Renal pelvis (tissue), 12 donors: ENCODE measurements at places on chromosomes 6 and 20.
A peak's percentile ranks its signal among the peaks of the same experiment; 100 is the strongest.

- peak; percentile 98 for DNase-seq
Observed at GRCh38 chr6:26157251-26158075, 70.2 kb downstream of the HFE start.

GRCh38 chr20:60993433-60994044 lies 258.5 kb upstream of the CDH4 start:
- DNase-seq: peak; percentile 1

DNA sequence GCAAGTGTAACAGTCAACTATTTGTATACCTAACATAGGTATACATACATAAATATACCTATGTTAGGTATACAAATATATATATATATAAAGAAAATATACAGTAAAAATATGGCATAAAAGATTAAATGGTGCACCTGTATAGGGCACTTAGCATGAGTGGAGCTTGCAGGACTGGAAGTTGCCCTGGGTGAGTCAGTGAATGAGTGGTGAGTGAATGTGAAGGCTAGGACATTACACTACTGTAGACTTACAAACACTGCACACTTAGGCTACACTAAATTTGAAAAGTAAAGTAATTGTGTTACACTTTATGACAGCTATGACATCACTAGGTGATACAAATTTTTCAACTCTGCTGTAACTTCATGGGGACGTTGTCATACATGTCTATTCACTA lies 65.6 kb downstream of the CDC5L start:
- DNase-seq: no peak

GRCh38 chr6:138227316-138227781 lies 9.1 kb upstream of the PBOV1 start:
- no peak for DNase-seq

DNA sequence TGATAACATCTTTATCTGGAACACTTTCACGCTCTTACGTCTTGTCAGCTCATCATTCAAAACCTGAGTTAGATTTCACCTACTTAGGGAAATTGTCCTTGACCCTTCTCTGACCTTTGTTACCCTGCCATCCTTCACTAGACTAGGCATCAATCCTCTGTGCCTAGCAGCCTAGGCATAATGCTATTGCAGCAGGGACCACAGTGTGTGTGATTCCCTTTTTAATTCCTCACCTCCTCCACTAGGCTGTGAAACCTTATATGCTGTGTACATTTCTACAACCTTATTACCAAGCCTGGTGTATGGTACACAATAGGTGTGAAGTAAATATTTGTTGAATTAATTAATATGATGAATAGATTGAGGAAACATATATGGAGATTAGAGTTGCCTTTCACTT lies 66.7 kb upstream of the DEFB112 start:
- DNase-seq: no peak

- no peak for DNase-seq
Observed at GRCh38 chr6:85390105-85390728, 59.7 kb upstream of the NT5E start.

GRCh38 chr6:108877046-108877751 lies 29.0 kb downstream of the ARMC2 start:
- DNase-seq: no peak

DNA sequence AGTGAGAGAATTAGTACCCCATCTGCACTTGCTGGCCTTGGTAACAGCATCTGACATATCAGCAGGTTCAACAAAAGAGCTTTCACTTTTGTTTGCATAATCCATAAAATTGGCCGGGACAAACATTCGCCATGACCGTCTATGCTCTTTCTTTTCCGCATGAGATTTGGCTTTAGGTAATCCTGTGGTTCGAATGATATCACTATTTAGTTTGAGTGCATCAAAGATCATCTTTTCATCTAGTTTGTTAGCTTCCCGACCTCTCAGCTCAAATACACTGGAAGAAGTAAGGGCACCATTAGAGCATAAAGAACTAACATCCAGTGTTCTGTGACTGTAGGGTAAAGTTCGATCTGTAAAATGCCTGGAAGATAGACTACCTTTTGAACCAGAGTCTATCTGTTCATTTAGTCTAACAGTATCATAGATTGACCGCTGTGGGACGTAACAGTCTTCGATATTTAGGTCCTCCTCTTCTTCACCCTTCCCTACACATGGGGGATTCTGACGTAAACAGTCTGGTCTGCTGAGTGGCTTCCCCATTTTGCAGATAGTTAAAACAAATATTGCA lies 101.6 kb downstream of the DST start:
- peak; percentile 40 for DNase-seq

- no peak for DNase-seq
Observed at GRCh38 chr20:55471052-55472006, 534.0 kb downstream of the CBLN4 start.

DNA sequence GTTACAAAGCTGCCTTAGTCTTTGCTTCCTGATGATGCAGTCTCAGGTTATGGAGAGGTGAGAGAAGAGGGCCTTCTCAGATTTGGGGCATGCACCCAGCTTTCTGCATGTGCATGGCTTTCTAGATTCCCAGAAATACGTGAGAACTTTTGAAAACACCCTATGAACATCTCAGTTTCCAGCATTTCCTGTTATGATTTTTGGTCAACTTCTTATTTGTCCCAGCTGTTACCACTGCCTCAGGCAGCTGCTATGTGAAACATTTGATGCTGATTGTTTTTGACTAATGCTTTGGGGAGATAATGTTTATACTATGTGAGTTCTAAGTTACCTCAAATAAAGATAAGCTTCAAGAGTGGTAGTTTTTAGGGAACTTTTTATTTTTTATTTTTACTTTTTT lies 9.5 kb upstream of the SNAP25 start:
- DNase-seq: no peak

- DNase-seq: no peak
Observed at GRCh38 chr6:311679-312220, 19.5 kb downstream of the DUSP22 start.

- DNase-seq: no peak
Observed at GRCh38 chr20:39960522-39961428, 728.3 kb downstream of the MAFB start.

- no peak for DNase-seq
Observed at GRCh38 chr6:122429323-122429722, 29.9 kb downstream of the HSF2 start.

DNA sequence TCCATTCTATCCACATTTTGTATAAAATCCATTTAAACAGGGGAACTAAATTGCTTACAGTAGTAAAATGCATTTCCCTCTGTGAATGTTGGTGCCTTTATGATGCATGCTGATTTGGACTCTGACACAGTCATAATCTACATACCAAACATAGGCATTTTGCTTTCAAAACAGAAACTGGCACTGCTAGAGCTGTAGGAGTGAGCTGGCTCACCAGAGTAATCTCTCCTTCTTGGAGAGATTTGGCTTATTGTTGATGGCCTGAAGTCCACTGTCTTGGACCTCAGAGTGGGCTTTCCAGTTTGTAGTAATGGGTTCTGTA lies 363.2 kb upstream of the FLRT3 start:
- DNase-seq: no peak

GRCh38 chr20:32664012-32664677 lies 9.6 kb downstream of the C20orf203 start:
- no peak for DNase-seq

- DNase-seq: no peak
Observed at GRCh38 chr6:140586426-140587061, 1212.1 kb upstream of the CITED2 start.

- no peak for DNase-seq
Observed at GRCh38 chr6:44245391-44245911, 1.4 kb upstream of the HSP90AB1 start.

DNA sequence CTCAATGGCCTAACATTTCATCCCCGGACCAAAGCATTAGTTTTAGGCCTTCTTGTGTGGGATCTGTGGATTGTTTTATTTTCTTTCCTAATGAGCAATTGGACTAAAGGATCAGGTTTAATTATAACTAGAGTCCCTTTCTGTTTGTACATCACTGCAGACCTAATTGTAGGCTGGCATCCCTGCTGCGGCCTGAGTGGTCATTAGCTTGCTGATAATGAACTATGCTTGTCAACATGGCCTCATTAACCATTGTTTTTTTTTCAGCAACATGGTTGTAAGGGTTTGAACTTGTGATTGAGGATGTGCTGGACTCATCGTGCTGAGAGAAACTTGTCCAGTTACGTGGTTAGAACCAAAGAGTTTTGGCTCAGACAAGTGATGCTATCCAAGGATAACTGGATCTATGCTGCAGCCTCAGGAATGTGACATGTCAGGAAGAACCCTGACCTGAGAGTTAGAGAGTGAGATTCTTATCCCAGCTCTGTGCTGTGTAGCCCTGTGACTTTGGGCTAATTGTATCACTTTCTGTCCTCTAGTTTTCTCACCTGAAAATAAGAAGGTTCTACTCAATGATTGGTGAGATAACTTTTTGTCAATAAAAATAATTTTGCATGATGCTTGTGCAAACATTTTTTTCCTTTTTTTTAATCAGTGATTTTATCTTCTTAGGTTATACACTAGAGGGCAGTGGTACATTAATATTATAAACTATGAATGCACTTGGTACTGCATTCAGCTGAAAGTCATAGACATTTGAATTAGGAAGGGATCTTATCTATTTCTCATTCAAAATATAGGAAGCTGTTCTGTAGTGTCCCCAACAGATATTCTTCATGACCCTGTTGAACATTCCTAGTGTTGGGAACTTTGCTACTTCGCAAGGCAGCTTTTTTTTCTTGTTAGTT lies 140.9 kb downstream of the RNF144B start:
- DNase-seq: no peak

DNA sequence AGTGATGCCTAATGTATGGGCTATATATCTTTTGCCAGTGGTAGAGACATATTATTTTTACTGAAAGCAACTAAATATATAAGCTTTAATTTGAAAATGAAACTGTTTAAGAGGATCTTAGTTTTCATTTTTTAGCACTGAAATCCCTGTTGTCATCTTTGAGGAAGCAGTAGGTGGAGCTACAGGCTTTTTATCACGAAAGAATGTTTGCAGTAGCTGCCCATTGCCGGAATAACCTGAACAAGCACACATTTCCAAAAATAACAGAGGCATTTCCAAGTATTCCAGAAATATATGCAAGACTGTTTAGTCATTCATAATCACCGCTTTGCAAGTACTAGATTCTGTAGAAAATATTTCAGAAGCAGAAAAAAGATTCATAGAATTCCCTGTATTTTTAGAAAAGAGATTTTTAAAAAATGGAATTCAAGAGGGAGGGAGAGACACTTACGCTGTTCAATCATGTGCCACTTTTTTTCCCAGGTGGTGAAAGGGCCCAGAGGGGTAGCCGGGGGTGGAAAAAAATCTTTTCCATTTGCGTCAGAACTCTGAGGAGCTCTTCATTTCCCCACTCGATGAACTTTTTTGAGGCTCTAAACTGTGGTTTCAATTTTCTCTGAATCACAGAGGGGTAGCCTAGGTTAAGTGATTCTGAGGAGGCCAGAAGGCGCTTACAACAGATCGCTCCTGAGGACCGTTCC lies 142.5 kb upstream of the FERMT1 start:
- peak; percentile 29 for DNase-seq

DNA sequence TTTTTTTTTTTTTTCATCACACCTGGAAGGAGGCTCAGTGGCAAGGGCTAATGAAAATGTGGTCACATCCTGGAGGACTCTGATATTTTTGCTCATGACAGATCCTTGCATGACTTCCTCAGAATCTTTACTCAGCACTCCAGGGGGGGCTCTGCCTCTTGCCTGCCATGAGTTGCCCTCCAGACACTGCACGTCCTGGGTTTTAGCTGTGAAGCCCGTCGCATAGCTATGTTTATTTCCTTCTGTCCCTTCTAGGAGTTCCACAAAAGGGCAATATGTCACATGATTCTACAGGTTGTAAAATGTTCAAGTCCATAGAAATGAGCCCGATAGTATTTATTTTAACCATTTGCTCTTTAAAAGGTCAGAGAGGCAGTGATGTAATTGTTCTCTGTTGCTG lies 18.2 kb downstream of the MAS1 start:
- no peak for DNase-seq

GRCh38 chr20:56827763-56828162 lies 198.7 kb downstream of the TFAP2C start:
- DNase-seq: no peak

GRCh38 chr6:157139054-157139708 lies 184.1 kb downstream of the TMEM242 start:
- DNase-seq: no peak

- no peak for DNase-seq
Observed at GRCh38 chr6:19699932-19700331, 137.2 kb upstream of the ID4 start.
